CD4-positive, CD25-positive, alpha-beta regulatory T cell (primary cell): ENCODE measurements at places on chromosomes 16 and 17. TPM values are rescaled to one million over a fixed set of nuclear protein-coding genes. Genes with fewer than 3 reads are reported as not detected.

Gene CACNA1G
- not detected for polyA plus RNA-seq

Gene PPM1E
- not detected for polyA plus RNA-seq

Gene CCDC78
- polyA plus RNA-seq = 0.37 TPM

Gene AOC3
- not detected for polyA plus RNA-seq

GRCh38 chr16:85104821-85105391 lies 7.4 kb downstream of the CIBAR2 start:
- no peak for DNase-seq

GRCh38 chr16:84085773-84086172 lies 31.0 kb downstream of the MBTPS1 start:
- no peak for DNase-seq

DNA sequence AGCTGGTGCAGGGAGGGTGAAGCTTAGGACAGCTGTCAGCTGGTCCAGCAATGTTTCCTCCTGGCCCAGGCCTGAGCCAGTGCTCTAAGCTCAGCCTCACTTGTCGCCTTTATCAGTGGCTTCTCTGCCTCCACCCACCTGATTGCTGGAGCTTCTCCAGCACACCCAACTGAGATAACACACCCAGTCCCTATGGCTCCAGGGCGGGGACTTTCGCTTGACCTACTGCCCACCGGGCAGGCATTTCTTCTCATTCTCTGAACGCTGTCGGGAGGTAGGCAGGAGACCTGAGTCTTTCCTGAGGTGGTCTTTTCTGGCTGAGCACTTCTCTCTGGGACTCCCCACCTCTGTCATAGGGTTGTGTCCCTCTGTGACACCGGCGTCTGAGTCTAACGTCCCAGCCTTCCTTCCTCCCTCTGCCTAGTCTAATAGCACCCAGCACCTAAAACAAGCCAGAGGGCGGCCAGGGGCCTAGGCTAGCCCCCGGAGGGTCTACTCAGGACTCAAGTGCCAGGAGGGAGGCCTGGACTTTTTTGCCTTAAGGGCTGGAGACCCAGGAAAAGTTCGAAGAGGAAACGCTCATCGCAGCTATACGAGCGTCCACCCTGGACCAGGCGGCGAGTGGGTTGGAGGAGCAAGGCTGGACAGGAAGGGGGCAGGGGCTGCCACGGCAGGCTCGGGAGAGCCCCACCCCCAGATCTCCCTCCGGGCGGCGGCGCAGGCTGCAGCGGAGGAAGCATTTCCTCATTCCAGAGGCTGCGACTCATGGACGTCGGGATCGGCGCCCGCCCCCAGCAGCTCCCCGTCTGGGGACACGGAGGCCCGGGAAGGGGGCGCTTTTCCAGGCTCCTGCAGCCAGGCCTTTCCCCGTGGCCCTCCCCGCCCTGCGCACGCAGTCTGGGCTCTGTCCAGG lies 756 bp downstream of the TAX1BP3 start:
- DNase-seq = peak; percentile 13

GRCh38 chr16:8812162-8812843 lies 14.7 kb downstream of the PMM2 start:
- DNase-seq = no peak

DNA sequence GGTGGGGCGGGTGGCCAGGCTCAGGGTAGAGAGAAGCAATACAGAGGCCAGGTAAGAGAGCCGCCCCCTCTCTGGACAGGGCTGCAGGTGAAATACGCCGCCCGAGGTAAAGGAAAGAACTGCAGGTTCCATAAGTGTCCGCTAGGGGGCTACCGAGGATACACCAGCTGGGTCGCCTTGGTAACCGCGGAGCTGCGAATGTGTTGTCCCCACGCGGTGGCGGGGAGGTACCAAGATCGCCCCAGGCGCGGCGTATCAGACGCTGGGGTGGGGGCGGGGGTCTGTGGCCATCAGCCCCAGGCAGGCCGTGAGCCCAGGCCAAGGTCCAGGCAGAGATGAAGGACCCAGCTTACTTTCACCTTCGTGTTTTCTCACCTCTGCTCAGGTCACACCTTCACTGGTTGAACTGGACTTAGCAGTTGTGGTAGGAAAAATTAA lies 18.4 kb upstream of the ZFP90 start:
- peak; percentile 76 for DNase-seq

- DNase-seq = no peak
Observed at GRCh38 chr17:49696233-49696761, 11.5 kb downstream of the SLC35B1 start.

- no peak for DNase-seq
Observed at GRCh38 chr16:3467921-3468320, 24.4 kb downstream of the NAA60 start.

GRCh38 chr16:48628359-48628985 lies 18.5 kb upstream of the N4BP1 start:
- DNase-seq = no peak

DNA sequence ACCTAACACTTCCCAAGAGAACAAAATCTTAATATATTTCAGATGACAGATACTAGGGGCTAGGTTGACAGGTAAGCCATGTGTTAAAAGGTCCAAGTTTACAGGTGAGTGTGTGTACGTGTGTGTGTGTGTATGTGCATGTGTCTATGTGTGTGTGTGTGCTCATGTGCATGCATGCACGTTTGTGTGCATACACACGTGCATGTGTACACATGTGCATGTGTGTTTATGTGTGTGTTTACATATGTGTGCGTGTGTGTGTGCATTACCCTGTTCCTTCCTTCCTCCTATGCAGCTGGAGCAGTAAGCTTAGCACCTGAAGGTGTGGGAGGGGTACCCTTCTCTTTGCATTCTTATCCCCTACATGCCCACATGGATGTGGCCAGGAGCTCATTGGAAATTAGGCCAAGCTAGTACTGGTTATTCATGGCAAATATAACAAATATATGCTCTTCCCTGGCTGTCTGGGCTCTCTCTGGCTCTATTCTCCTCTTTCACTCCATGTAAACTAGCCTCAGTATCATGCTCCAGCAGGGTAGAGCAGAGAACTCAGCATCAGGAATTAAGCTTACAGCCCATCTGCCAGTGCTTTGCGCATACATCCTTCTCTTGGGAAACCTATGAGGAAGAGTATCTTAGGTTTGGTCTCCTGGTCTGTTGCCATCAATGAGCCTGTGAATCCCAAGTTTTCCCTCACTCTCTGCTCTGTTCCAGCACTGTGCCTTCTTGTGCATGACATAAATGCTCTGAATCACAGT lies 258.0 kb upstream of the MYOCD start:
- DNase-seq = no peak

GRCh38 chr17:83014940-83015910 lies 64.2 kb upstream of the METRNL start:
- DNase-seq = no peak
